ENCODE measurements at places on chromosomes 13 and 19.

- DNase-seq, result no peak
These were observed 181.4 kb downstream of the KLF5 start for GRCh38 chr13:73240193-73240592.

DNA sequence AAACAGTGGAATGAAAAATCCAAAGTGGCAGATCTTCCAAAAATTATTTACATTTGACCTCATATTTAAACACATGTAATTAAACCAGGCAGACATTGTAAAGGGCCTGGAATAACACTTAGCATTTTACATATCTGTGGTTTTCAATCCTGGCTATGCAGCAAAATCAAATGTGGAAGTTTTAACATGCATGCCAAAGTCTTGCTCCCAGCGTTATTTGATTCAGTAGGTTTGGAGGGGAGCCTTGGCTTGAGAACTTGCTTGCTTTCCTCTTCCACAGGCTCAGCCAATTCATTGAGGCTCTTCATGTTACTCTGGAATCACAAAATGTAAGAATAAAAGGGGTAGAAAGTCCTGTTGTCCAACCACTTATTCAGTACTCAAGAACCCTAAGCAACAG lies 42.5 kb upstream of the INTS6 start:
- no peak for DNase-seq

- DNase-seq, result no peak
These were observed 491.2 kb downstream of the GPC5 start for GRCh38 chr13:91889641-91890040.

- no peak for DNase-seq
These were observed 102.6 kb upstream of the RNF113B start for GRCh38 chr13:98279473-98280175.

- no peak for DNase-seq
These were observed 82.8 kb downstream of the ITGBL1 start for GRCh38 chr13:101535192-101535746.

- DNase-seq, result no peak
These were observed 645 bp upstream of the TRAPPC5 start for GRCh38 chr19:7679771-7680605.

DNA sequence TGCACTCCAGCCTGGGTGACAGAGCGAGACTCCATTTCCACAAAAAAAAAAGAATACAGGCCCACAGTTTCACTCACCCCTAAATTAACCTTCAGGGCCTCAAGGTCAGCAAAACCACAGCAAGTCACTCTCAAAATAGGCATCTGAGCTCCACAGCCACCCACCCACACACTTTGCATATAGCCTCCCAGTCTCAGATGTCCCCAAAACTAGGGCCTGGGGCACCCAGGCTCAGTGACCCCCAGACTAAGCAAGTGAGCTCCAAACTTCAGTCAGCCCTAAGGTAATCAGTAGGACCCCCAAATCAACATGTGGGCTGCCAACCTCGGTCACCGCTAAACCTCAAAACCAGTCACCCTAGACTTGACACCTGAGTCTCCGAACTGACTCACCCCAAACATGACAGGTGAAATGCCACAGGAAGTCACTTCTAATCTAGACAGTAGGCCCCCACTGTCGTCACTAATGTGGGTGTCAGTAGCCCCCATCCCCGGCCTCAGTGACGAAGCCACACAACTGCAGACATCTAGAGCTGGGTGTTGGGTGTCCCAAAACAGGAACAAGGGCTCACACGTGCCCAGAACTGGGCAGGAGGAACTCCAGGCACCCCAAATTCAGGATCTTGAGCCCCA lies 13.9 kb downstream of the RABAC1 start:
- DNase-seq, result no peak

DNA sequence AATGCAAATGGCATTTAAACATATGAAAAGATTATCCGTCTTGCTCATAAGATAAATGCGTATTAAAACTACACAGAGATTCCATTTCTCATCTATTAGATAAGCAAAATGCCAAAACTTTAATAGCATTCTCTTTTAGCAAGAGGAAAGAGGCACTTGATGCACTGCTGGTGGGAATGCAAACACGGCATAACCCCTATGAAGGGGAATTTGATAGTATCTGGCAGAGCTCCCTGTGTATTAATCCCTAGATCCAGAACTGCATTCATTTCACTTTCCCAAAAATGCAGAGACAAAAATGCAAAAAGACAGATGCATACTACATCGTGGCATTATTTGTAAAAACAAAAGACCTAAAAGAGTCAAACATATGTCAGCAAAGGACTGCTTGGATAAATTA lies 193.6 kb upstream of the STARD13 start:
- DNase-seq, result no peak

DNA sequence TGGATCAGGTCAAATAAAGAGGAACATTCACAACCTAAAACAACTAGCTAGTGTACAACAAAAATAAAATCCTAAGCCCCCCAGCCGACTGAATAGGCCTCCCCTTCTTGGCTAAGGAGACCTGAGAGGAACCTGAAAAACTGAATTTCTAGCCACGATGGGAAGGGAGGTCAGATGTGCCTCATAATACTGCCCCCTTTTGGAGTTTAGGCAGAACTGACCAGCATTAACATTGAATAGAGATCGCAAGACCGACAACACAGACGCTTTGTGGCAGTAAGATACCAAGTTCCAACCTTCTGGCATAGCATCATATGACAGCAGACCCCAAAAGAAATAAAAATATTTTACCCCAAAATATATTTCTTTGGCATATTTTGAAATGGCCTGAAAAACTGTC lies 15.9 kb downstream of the CBY2 start:
- no peak for DNase-seq

- no peak for DNase-seq
These were observed 4.7 kb downstream of the EEF1AKMT1 start for GRCh38 chr13:20769091-20769490.

DNA sequence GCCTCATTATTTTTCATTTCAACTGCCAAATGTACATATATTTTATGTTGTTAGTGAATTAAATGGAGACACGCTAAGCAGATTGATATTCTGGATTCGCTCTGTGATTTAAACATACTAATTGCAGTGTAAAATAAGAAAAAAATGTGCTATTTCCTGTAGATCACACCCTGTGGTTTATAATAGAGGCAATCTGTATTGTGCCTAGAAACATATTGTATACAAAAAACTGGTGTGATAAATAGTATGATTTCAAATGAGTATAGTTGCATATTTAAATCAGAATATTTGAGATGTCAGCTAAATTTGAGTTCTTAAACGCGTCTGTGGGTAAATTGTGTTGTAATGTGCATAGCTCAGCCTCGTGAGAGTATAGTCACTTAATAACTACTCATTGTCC lies 643.9 kb downstream of the TBC1D4 start:
- DNase-seq, result no peak

DNA sequence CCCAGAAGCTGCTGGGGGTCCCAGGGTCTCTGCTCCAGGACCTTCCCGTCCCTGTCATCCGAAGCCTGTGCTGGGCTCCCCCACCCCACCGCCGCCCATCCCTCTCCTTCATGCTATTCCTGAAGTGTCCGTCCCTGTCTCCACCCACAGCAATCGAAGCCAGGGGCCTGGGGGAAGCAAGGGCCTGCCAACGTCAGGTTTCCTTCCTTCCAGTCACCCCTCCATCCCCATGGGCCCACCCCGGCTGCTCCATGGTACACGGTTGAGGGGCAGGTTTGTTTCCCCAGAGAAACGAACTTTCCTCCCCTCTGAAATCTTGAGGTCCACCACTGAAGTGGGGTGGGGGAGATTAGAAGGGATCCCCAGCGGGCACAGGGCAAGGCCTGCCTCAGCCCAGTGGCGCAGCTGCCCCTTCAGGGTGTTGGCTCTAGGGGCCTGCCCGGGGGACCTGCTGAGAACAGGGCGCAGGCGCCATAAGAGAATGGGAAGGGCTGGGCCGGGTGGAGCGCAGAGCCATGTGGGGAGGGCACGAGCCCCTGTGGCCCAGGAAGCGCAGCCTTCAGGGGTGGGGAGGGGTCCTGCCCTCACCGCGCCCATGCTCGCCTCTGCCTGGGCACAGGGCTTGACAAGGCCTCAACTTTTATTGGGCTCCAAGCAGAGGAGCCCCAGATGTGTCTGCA lies 16.1 kb downstream of the CEBPG start:
- DNase-seq, result no peak

DNA sequence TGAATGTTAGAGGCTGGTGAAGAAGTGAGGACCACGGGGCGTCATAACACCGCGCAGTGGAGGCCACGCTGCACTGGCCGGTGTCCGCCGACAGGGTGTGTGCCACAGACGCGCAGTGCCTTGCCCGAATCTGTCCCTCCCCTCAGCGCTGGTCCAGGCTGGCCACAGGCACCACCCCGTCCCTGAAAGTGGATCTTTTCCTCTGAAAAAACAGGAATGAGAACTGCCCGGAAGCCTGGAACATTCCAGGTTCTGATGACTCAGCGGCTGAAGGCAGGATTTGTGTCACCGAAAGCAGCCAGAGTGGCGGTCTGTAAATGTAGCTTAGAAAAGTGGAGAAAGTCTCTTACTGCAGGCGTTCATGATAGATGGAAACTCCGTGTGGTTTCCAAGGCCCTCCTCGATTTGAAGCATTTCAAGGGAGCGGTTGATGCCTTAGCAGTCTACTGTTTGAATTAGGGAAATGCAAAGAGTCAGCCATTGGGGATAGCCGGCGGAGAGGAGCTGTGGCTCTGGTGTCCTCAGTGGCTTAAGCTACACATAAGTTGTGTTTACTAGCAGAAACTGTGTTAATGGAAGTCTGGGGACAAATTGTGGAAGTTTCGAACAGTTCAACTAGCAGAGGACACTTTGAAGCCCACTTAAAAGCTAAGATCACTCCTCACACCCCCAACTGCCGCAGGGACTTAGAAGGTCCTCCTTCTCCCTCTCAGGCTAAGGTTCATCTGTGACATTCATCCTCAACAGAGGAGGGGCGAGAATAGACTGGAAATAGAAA lies 70.8 kb downstream of the NUFIP1 start:
- peak; percentile 98 for DNase-seq

- no peak for DNase-seq
These were observed 26.6 kb downstream of the MCF2L start for GRCh38 chr13:112995395-112996191.

GRCh38 chr19:1880611-1881392 lies 4.5 kb downstream of the ABHD17A start:
- no peak for DNase-seq

- no peak for DNase-seq
These were observed 154.0 kb upstream of the GPR12 start for GRCh38 chr13:26914624-26915023.

DNA sequence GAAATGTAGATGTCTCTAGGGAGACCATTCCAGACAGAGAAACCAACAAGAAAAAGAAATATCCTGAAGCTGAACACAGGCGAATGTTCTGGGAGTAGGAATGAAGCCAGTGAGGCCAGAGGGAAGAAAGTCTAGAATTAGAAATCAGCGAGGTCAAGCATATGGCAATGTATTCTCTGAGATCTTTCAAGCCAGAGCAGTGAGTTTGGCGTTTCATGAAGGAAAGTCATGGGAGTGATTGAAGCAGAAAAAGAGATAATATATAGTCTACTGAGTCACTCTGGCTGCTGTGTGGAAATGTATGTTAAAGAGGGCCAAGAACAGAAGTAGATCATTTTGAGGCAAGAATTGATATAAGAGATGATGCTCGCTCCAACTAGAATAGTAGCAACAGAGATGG lies 576.0 kb downstream of the PCDH17 start:
- DNase-seq, result no peak

DNA sequence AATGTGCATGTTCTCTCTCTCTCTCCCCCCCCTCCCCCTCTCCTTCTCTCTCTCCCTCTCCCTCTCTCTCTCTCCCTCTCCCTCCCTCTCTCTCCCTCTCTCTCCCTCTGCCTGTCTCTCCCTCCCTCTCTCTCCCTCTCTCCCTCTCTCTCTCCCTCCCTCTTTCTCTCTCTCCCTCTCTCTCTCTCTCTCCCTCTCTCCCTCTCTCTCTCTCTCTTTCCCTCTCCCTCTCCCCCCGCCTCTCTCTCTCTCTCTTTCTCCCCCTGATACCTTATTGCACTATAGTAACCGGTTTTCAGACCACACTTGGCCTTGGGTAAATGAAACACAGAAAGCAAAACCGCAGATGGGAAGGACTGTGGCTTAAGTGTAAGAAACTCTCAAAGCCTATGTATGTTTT lies 34.7 kb upstream of the SPACA7 start:
- no peak for DNase-seq

DNA sequence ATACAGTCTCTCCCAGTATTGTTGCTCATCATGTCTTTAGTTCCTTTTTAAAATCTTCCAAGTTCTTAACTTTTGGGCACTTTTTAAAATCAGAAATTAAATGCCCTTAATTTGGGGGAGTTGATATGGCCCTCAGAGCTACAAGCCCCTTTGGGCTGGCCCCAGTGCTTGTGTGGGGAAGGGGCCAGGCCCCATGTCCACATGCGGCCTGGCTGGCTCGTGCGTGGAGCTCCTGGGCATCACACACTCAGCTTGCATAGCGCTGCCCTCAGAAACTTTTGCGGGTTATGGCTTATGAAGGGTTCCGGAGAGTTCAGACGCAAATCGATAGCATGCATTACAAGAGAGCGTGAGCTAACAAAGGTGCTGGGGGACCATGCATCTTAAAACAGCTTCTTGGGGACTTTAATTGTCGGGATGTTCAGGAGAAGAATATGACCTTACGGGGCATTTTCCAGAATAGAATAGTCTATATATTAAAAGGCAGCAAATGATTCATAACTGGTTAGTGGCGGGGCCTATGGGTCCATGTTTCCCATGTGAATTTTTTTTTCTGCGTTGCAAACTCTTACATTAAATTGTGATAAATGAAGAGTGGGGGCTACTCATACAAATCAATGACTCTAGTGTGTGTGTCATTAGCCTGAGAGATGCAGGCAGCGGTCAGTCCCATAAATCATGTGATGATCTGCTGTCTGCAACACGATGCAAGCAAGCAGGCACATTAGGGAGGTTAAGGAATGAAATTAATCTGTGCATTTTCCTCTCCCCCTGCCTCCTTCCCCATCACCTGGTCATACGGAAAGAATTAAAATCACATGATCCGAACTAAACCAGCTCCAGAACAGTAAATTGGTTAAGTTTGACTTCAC lies 185.8 kb upstream of the TSHZ3 start:
- DNase-seq, result peak; percentile 78

- no peak for DNase-seq
These were observed 25.0 kb downstream of the SERP2 start for GRCh38 chr13:44398606-44399005.

DNA sequence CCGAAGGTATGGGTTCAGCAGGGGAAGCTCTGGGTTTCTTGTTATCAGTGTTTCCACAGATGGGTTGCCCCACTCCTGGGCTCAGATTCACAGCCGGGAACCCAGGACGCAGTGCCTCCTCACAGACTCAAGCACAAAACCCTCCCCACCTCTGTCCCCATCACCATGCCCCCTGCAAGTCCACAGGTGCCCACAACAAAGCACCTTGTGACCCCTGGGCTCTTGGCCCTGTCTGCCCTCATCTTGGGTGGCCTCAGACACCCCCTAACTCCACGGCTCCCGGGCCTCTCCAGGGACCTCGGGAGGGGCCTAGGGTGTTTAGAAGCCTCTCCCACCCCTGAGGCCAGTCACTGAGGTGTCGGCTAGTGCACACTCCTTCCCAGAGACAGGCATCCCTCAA lies 231.7 kb downstream of the TUBA3C start:
- DNase-seq, result no peak

GRCh38 chr19:41876847-41877832 lies at the start of gene CD79A:
Gene CD79A (plus strand): TSS chr19:41877279. CDS start chr19:41877305, 26 bp downstream.
- no peak for DNase-seq

All from esophagus muscularis mucosa (tissue), 4 donors.